ENCODE measurements at places on chromosomes 4 and X.

DNA sequence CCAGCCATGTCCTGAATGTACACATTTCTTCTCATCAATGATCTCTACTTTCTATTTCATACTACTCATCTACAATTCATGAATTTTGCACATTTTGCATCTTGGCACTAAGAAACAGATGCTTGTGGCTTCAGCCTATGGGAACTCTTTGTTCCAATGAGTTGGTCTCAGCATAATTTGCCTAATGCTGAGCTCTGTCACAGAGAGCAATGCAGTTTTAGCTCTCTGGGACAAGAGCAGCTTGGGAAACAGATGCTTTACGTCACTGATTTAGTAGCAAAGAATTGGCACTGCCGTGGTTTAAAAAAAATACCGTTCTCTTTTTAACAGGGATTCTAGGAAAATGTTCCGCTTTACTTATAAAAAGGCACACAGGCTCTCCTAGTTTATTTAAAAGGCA, 162.4 kb downstream of the WDFY3 start:
- peak; percentile 54 for DNase-seq

- no peak for DNase-seq
These were observed 105.2 kb downstream of the UCHL1 start for GRCh38 chr4:41361794-41362526.

DNA sequence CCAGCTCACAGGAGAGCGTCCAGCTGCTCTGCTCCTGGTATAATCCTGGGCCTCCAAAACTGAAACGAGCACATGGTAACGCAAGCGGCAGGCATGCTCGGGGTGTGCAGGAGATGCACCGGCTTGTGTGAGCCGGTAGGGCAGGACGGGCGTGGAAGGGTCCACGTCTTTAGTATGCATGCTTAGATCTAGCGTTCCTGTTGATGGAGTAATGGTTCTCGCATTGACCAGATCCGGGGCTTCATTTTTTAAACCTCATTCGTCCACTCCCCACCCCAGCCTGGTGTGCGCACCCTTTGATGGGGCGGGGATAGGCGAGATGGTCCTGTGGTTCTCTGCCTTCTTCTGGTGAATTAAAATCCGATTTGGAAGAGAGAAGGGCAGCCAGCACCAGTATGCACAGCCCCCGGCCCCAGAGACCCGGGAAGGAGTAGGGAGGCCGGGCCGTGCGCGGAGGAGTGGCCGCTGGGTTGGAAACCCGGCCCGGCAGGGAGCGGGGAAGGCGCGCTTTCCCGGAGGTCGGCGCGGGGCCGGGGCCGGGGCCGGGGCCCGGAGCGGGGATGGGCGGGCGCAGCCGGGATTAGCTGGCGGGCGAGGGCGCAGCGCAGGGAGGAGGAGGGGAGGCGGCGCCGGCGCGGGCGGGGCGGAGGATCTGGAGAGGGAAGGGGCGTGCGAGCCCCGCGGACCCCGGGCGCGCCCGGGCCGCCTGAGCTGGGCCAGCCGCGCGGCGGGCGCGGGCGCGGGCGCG, 39.9 kb downstream of the FAM149A start:
- DNase-seq: no peak

GRCh38 chr4:105625214-105625613, 72.8 kb downstream of the ARHGEF38 start:
- no peak for DNase-seq

GRCh38 chr4:172173206-172173605, 360.0 kb downstream of the GALNTL6 start:
- no peak for DNase-seq

GRCh38 chr4:87006426-87006675, 71.5 kb downstream of the AFF1 start:
- peak; percentile 70 for DNase-seq

DNA sequence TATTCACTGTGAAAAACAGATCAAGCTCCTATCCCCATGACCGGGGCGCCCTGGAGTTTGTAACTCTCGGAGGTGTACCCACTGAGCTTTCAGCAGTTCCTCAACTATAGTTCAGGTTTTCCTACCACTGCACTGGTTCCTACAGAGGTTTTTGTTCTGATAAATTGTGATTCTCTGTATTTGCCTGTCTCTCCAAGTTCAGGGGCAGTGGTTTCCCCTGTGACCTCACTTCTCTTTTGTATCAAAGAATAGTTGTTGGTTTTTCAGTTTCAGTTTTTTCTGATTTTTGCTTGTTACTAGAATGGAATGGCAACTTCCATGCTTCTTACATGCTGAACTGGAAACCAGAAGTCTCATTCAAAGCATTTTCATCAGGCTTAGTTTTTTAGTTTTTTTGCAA, 56.8 kb upstream of the PLS3 start:
- DNase-seq: no peak

DNA sequence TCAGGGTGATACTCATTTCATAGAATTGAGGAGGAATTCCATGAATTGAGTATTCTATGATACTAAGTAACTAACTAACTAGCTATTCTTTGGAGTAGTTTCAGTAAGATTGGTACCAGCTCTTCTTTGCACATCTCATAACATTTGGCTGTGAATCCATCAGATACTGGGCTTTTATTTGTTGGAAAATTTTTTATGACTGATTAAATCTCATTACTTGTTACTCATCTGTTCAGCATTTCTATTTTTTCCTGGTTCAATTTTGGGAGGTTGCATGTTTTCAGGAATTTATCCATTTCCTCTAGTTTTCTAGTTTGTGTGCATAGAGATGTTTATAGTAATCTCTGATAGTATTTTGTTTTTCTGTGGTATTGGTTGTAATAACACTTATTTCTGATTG, 70.8 kb upstream of the FREM3 start:
- DNase-seq: no peak

DNA sequence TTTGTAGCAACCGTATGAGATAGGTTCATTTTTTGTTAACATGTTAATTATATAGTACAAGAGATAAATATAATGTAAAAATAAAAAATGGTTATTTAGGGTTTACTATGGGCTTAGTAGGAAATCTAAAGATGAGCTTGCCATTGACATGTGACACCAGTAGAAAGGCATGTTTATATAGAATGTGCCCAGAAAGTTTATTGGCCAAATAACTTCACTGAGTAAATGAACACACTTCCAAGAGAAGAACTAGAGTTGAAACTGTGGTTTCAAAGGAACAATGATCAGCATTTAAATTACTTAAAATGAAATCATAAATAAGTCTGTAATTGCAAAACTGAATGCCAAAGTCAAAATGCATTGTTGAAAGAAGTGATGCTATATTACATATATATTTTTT, 503.3 kb downstream of the STPG2 start:
- no peak for DNase-seq

- no peak for DNase-seq
These were observed 25.2 kb downstream of the P2RY8 start for GRCh38 chrX:1511829-1512228.

DNA sequence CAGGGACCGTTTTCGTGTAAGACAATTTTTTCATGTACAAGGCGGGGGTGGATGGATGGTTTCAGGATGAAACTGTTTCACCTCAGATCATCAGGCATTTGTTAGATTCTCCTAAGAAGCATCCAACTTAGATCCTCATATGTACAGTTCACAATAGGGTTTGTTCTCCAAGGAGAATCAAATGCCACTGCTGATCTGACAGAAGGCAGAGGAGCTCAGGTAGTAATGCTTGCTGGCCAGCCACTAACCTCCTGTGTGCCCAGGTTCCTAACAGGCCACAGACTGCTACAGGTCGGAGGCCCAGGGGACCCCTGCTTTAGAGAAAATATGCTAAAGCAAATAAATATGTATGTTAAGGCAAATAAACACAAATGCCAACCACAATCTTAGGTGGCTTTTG, 61.3 kb downstream of the PPP3CA start:
- DNase-seq: no peak

DNA sequence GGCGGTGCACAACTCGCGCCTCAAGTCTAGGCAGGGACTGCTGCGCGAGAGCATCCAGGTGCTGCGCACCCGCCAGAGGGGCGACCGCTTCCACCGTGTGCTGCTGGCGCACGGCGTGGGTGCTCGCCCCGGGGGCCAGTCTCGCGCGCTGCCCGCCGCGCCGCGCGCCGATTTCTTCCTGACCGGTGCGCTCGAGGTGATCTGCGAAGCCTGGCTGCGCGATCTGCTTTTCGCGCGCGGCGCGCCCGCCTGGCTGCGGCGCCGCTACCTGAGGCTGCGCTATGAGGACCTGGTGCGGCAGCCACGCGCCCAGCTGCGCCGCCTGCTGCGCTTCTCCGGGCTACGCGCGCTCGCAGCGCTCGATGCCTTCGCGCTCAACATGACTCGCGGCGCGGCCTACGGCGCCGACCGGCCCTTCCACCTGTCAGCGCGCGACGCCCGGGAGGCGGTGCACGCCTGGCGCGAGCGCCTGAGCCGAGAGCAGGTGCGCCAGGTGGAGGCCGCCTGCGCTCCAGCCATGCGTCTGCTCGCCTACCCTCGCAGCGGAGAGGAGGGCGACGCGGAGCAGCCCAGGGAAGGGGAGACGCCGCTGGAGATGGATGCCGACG, 1.3 kb downstream of the CHST7 start:
- DNase-seq: no peak

DNA sequence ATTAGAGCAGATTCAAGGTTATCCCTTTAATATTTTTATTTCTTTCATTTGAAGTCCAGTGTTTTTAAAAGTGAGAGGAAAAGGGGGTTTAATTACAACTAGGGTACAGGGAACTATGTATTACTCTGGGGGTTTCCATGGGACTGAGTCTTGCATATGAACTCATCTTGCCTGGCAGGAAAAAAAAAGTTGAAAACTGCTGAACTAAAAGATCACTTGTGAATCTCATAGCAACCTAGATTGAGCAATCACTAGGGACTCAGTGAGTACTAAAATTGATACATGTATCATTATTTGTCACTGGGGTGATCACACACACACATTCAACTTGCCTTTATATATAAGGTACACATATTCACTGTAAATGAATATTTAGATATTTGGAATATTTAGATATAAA, 180.7 kb upstream of the SFRP2 start:
- DNase-seq: peak; percentile 32

GRCh38 chr4:123110147-123110546, 187.8 kb upstream of the NUDT6 start:
- no peak for DNase-seq

GRCh38 chr4:62706423-62706822, 1506.3 kb downstream of the ADGRL3 start:
- DNase-seq: no peak

- DNase-seq: no peak
These were observed 92.1 kb downstream of the MAMLD1 start for GRCh38 chrX:150455215-150455608.

- DNase-seq: no peak
These were observed 108.3 kb downstream of the TBC1D19 start for GRCh38 chr4:26692014-26692726.

GRCh38 chr4:40227284-40227683, 30.5 kb downstream of the RHOH start:
- peak; percentile 26 for DNase-seq

GRCh38 chrX:88355252-88355651, 391.8 kb upstream of the CPXCR1 start:
- no peak for DNase-seq

DNA sequence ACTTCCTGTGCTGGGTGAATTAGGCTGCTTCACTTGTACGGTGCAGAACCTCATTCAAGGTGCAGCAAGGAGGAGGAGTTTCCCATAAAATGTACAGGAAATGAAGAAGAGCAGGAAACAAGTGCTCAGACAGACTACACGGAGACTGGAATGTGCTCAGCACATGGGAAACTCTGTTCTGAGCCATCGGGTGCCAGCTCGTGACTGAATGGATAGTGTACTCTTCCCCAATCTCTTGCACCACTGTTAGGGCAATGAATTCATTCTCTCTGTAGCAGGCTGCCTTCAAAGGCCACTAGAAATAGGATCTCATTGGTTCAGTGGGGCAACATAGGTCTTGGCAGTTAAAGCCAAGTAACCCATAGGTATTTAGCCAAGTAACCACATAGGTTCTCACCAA, 200.0 kb upstream of the LDB2 start:
- no peak for DNase-seq

- no peak for DNase-seq
These were observed 768.8 kb downstream of the STPG2 start for GRCh38 chr4:97374526-97374925.

DNA sequence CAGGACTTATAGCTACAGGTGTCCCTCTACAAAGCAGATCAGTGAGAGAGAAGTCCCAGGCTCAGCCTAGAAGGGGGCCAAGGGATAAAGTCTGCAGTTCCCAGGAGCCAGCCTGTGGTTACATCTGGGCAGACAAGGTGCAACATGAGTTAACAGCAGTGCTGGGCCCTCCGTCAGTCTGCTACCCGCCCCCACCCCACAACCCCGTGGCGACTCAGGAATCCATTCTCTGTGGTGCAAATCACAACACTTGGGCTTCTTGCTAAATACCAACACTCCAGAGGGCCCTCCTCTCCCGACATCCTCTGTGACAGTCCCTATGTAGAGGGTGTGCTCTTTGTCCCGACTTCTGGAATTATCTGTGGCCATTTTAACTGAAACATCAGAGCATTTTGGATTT, 13.8 kb downstream of the GPM6B start:
- no peak for DNase-seq

- no peak for DNase-seq
These were observed 28.6 kb downstream of the DCLK2 start for GRCh38 chr4:150106886-150107285.

- DNase-seq: no peak
These were observed 154.1 kb upstream of the CXCL13 start for GRCh38 chr4:77451530-77451929.

DNA sequence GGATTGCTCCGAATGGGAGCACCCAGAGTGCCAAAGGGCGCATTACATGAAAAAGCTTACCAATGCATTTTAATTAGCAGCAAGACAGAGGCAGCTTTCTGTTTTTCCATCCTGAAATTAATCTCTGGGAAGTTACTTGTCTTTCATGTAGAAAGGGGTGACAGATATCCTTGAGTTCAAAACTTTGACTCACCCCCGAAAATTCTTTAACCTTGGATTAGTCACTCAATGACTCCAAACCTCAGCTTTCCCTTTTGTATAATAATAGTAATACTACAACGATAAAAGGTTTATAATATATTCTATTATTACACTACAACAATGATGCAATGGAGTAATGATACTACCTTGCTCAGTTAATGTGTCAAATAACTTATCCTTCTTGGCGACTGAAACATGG, 126.3 kb downstream of the ADAMTS3 start:
- no peak for DNase-seq

DNA sequence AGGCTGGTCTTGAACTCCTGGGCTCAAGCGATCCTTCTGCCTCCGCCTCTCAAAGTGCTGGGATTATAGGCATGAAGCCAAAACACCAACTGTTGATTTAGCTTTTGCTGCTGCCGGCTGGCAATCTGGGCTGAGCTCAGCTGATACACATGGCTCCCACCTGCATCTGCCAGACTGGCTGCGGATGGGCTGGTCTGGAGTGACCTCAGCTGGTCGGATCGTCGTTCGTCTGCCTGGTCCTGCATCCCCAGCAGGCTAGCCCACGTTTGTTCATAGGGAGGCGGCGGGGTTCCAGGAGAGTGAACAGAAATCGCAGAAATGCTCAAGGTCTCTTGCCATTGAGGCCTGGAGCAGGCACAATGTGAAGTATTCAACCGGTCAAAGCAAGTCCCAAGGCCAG, 74.4 kb upstream of the DDX3X start:
- no peak for DNase-seq

DNA sequence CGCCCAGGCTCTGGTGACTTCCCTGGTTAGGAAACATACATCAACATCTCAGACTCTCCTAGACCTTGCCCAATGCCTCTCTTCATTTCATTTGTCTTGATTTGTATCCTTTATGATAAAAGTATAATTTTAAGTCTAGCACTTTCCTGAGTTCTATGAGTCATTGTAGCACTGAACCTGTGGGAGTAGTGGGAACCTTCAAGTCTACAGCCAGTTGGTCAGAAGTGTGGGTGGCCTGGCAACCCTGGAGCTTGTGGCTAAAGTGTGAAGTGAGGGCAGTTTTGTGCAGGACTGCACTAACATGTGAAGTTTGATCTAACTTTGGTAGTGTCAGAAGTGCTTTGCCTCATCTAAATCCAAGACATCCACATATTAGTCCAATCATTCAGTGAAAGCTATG, 259.3 kb upstream of the IGFBP7 start:
- peak; percentile 39 for DNase-seq

Measured in skeletal muscle cell (primary cell).